ENCODE measurements at places on chromosomes 7 and 10. TPM values are rescaled to one million over a fixed set of nuclear protein-coding genes. Genes with fewer than 3 reads are reported as not detected.

GRCh38 chr7:131625817-131626372, 69.5 kb upstream of the PODXL start:
- no peaks in the 10 kb centered on the region for H3K27me3 ChIP-seq
- H3K4me1 ChIP-seq, result peaks cover 8% of the 10 kb centered on the region
- H3K27ac ChIP-seq, result peak overlapping the region; percentile 2
- no peak overlapping the region for H3K4me3 ChIP-seq
- no peaks in the 10 kb centered on the region for H3K36me3 ChIP-seq
- no peak for DNase-seq

GRCh38 chr7:71488308-71488707, 356.4 kb downstream of the GALNT17 start:
- no peak overlapping the region for H3K4me3 ChIP-seq
- no peak for DNase-seq
- no peak overlapping the region for H3K27ac ChIP-seq

- no peaks in the 10 kb centered on the region for H3K27me3 ChIP-seq
- H3K36me3 ChIP-seq, result no peaks in the 10 kb centered on the region
- no peak overlapping the region for H3K4me3 ChIP-seq
- H3K4me1 ChIP-seq, result no peaks in the 10 kb centered on the region
- H3K27ac ChIP-seq, result no peak overlapping the region
These were observed 63.1 kb downstream of the DLG5 start for GRCh38 chr10:77863446-77863845.

GRCh38 chr7:138865843-138866242, 67.8 kb upstream of the ATP6V0A4 start:
- H3K36me3 ChIP-seq, result peaks cover 5% of the 10 kb centered on the region
- no peaks in the 10 kb centered on the region for H3K4me1 ChIP-seq
- no peak for DNase-seq
- no peak overlapping the region for H3K4me3 ChIP-seq
- H3K27me3 ChIP-seq, result no peaks in the 10 kb centered on the region

DNA sequence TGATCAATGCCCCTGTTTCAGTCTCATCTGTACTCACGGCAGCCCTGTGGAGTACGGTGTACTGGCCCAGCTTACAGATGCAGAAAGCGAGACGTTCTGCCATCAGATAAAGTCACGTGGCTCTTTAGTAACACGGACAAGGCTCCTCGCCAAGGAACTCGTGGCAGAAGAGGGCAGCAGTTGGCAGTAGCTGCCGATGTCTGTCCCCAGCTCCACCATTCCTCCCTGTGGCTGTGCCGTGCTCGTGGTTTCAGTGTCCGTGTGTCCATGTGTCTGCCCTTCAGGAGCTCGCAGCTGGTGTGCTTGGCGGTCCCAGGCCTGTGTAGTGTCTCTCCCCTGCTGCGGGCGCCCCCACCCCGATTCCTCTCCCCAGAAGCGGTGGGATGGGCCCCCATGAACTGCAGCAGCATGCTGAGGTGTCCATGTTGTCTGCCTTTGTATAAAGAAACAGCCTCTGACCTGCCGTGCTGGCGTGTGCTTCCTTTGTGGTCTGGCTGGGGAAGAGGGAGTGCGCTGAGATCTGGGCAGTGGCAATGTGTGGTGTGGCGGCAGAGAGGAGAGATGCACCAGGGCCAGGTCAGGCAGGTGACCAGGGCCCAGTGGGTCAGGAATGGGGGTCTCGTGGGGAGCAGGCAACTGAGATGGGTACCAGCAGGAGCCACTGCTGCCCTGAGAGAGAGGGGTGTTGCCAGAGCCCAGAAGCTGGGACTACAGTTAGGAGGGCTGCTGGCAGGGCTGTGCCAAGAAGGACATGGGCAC, 9.8 kb downstream of the RHBDD2 start:
- peak; percentile 74 for DNase-seq
- peaks cover 45% of the 10 kb centered on the region for H3K36me3 ChIP-seq
- no peak overlapping the region for H3K27ac ChIP-seq

Gene CC2D2B
- total RNA-seq, result 2.8 TPM

Gene MEST
- total RNA-seq, result 57.5 TPM

GRCh38 chr10:16585103-16585502, 63.4 kb upstream of the C1QL3 start:
- H3K36me3 ChIP-seq, result no peaks in the 10 kb centered on the region
- no peak for DNase-seq
- H3K27ac ChIP-seq, result no peak overlapping the region
- no peaks in the 10 kb centered on the region for H3K27me3 ChIP-seq

DNA sequence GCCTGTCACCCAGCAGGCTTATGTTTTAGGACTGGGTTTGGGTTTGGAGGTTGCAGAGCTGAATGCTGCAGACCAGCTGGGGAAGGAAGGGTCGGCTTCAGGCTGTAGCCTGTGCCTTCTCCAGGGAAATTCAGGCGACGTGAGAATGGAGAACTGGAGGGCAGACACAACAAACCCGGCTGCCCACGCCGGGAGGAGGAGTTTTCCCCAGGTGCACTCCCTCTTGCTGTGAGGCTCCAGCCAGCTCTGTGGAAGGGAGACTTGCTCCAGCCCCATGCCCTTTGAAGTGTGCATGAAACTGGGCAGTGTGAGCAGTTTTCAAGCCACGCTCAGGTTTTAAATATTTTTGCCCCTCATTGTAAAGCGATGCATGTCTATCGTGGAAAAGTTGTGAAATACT, 279.1 kb downstream of the CCSER2 start:
- no peaks in the 10 kb centered on the region for H3K27me3 ChIP-seq
- H3K27ac ChIP-seq, result no peak overlapping the region
- no peak for DNase-seq
- no peaks in the 10 kb centered on the region for H3K36me3 ChIP-seq

- no peak overlapping the region for H3K27ac ChIP-seq
- H3K4me1 ChIP-seq, result peaks cover 9% of the 10 kb centered on the region
- no peak for DNase-seq
- no peaks in the 10 kb centered on the region for H3K36me3 ChIP-seq
- no peaks in the 10 kb centered on the region for H3K27me3 ChIP-seq
- H3K4me3 ChIP-seq, result no peak overlapping the region
These were observed 4.8 kb downstream of the ATP6V0E2 start for GRCh38 chr7:149878523-149878921.

- no peak for DNase-seq
- peaks cover 44% of the 10 kb centered on the region for H3K4me1 ChIP-seq
- H3K36me3 ChIP-seq, result peaks cover 44% of the 10 kb centered on the region
- H3K27me3 ChIP-seq, result no peaks in the 10 kb centered on the region
These were observed 24.1 kb downstream of the PDLIM1 start for GRCh38 chr10:95266674-95267095.

GRCh38 chr10:86082556-86082955, 284.0 kb downstream of the GRID1 start:
- no peaks in the 10 kb centered on the region for H3K4me1 ChIP-seq
- no peak for DNase-seq
- H3K27me3 ChIP-seq, result no peaks in the 10 kb centered on the region
- no peaks in the 10 kb centered on the region for H3K36me3 ChIP-seq
- H3K4me3 ChIP-seq, result no peak overlapping the region
- H3K27ac ChIP-seq, result no peak overlapping the region

Gene TSPAN13
- 185 TPM for total RNA-seq

GRCh38 chr10:12534824-12535223, 185.5 kb downstream of the CAMK1D start:
- no peaks in the 10 kb centered on the region for H3K4me1 ChIP-seq
- H3K27ac ChIP-seq, result no peak overlapping the region
- H3K4me3 ChIP-seq, result no peak overlapping the region
- H3K36me3 ChIP-seq, result no peaks in the 10 kb centered on the region

GRCh38 chr7:130296221-130296951, 3.4 kb downstream of the CPA4 start:
- no peak overlapping the region for H3K27ac ChIP-seq
- H3K4me1 ChIP-seq, result no peaks in the 10 kb centered on the region
- H3K4me3 ChIP-seq, result no peak overlapping the region

Gene PAX4
- not detected for total RNA-seq

- H3K27ac ChIP-seq, result no peak overlapping the region
- H3K27me3 ChIP-seq, result no peaks in the 10 kb centered on the region
- H3K36me3 ChIP-seq, result no peaks in the 10 kb centered on the region
- no peak overlapping the region for H3K4me3 ChIP-seq
- H3K4me1 ChIP-seq, result no peaks in the 10 kb centered on the region
These were observed 218.3 kb downstream of the SEMA3A start for GRCh38 chr7:83976302-83976701.

DNA sequence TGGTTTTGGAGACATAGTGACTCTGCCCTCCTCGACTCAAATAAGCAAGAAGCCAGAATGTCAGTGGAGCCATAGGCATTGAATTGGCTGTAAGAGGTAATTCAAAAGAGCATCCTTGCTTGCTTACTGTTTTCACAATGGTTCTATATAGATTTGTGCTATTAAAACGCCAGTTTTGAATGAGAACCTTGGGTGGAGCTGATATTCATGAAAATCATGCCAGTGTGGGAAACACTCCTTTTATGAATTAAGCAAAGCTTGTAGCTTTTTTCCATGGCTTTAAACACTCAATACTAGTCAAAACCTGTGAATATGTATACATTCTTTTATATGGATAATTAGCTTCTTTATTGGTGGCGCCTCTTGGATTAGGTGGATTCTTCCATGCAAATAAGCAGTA, 252.5 kb downstream of the SLC25A13 start:
- DNase-seq, result no peak
- no peak overlapping the region for H3K27ac ChIP-seq
- no peaks in the 10 kb centered on the region for H3K36me3 ChIP-seq
- H3K27me3 ChIP-seq, result no peaks in the 10 kb centered on the region
- no peak overlapping the region for H3K4me3 ChIP-seq
- H3K4me1 ChIP-seq, result no peaks in the 10 kb centered on the region

GRCh38 chr10:71966046-71967004, 2.1 kb downstream of the CHST3 start:
- H3K4me3 ChIP-seq, result peak overlapping the region; percentile 61
- H3K27ac ChIP-seq, result peak overlapping the region; percentile 83
- no peak for DNase-seq
- no peaks in the 10 kb centered on the region for H3K27me3 ChIP-seq
- H3K4me1 ChIP-seq, result peaks cover 10% of the 10 kb centered on the region

- peaks cover 23% of the 10 kb centered on the region for H3K27me3 ChIP-seq
- H3K36me3 ChIP-seq, result no peaks in the 10 kb centered on the region
- no peak for DNase-seq
- no peak overlapping the region for H3K27ac ChIP-seq
These were observed 6.1 kb downstream of the CHRM2 start for GRCh38 chr7:136874393-136875032.

Gene LAMB1
- 156 TPM for total RNA-seq

DNA sequence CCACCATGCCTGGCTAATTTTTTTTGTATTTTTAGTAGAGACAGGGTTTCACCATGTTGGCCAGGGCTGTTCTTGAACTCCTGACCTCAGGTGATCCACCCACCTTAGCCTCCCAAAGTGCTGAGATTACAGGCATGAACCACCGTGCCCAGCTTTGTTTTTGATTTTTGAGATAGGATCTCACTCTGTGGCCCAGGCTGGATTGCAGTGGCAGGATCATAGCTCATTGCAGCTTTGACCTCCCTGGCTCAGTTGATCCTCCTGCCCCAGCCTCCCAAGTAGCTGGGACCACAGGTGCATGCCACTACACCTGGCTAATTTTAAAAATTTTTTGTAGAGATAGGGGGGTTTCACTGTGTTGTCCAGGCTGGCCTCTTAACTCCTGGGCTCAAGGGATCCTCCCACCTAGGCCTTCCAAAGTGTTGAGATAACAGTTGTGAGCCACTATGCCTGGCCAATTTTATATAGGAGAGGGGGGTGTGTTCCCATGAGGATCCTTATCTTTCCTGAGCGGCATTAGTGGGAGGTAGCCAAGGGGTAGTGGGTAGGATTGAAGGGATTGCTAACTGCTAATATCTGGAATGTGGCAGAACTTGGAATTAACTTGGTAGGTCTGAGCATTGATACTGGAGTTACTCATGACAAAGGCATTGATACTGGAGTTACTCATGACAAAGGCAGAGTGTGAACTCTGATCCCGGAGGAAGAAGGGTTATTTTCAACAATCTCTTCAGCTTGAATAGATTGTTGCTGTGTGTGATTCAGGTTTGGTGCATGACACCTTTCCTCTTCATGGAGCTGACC, 1.0 kb upstream of the NOLC1 start:
- no peaks in the 10 kb centered on the region for H3K27me3 ChIP-seq
- peak overlapping the region; percentile 91 for H3K27ac ChIP-seq
- DNase-seq, result no peak
- peak overlapping the region; percentile 83 for H3K4me3 ChIP-seq
- H3K4me1 ChIP-seq, result peaks cover 21% of the 10 kb centered on the region
